Fibroblast of lung (primary cell): ENCODE measurements at places on chromosomes 3 and 15. TPM values are rescaled to one million over a fixed set of nuclear protein-coding genes. Genes with fewer than 3 reads are reported as not detected.
A peak's percentile ranks its signal among the peaks of the same experiment; 100 is the strongest.

The MKRN3 gene
- total RNA-seq = under 0.01 and 0.77 TPM in 2 replicates

DNA sequence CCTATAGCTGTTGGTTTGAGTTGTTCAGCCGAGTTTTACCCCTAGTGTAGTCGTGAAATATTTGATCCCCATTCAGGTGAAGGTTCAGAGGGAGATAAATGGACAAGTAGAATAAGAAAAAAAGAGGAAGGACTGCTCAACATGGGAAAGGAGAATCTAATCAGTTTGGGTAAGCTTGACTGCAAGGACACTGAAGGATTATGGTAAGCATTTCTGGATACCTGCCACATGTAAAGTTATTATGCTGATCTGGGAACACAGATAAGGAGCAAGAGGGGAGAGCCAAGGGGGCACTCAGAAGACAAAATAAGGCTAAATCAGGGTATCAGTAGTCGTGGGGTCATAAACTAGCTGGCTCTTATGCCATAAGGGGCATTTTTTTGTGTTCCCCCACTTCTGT lies 49.9 kb downstream of the TFG start:
- DNase-seq = no peak
- H3K4me3 ChIP-seq = no peak overlapping the region
- no peak overlapping the region for H3K27ac ChIP-seq
- H3K36me3 ChIP-seq = no peaks in the 10 kb centered on the region
- no peaks in the 10 kb centered on the region for H3K4me1 ChIP-seq
- H3K27me3 ChIP-seq = no peaks in the 10 kb centered on the region

GRCh38 chr15:35671981-35672380 lies 126.0 kb upstream of the DPH6 start:
- no peak overlapping the region for H3K27ac ChIP-seq
- DNase-seq = no peak
- peaks cover 6% of the 10 kb centered on the region for H3K4me1 ChIP-seq
- no peaks in the 10 kb centered on the region for H3K27me3 ChIP-seq
- H3K36me3 ChIP-seq = no peaks in the 10 kb centered on the region

The LRRIQ4 gene
- under 0.01 TPM in 1 of 2 replicates, not detected in the other for total RNA-seq

GRCh38 chr3:110568246-110568645 lies 503.4 kb upstream of the NECTIN3 start:
- H3K4me3 ChIP-seq = no peak overlapping the region
- H3K27me3 ChIP-seq = no peaks in the 10 kb centered on the region
- H3K4me1 ChIP-seq = no peaks in the 10 kb centered on the region
- H3K36me3 ChIP-seq = no peaks in the 10 kb centered on the region
- H3K27ac ChIP-seq = no peak overlapping the region
- peak; percentile 82 for DNase-seq

The AHSG gene
- total RNA-seq = not detected in 2 replicates

- H3K4me1 ChIP-seq = peaks cover 6% of the 10 kb centered on the region
- H3K4me3 ChIP-seq = no peak overlapping the region
- H3K27ac ChIP-seq = no peak overlapping the region
These were observed 147.8 kb upstream of the IL12A start for GRCh38 chr3:159840703-159841299.

DNA sequence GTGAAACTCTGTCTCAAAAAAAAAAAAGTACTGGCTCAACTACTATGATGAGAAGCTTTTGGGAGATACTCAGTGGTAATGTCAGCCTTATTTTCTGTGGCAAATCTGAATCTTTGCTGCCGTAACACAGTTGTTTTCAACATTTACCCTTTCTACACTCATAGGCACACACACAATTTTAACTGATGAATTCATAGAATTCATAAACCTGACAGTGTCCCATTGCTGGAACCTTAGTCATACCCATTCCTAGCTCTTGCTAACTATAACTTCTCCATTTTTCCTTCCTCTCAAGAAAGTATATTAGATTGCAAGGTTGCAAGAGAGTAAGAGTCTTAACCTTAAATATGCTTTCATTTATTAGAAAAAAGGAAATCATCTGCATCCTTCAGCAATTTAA lies 496.6 kb downstream of the FHIT start:
- H3K4me3 ChIP-seq = no peak overlapping the region
- no peaks in the 10 kb centered on the region for H3K4me1 ChIP-seq
- DNase-seq = peak; percentile 59
- H3K27me3 ChIP-seq = no peaks in the 10 kb centered on the region
- H3K36me3 ChIP-seq = no peaks in the 10 kb centered on the region

GRCh38 chr15:96648866-96649265 lies 318.4 kb downstream of the NR2F2 start:
- H3K4me1 ChIP-seq = no peaks in the 10 kb centered on the region
- H3K27me3 ChIP-seq = no peaks in the 10 kb centered on the region
- no peak for DNase-seq
- H3K4me3 ChIP-seq = no peak overlapping the region
- no peaks in the 10 kb centered on the region for H3K36me3 ChIP-seq

The FGF7 gene
- total RNA-seq = 488 and 527 TPM in 2 replicates

DNA sequence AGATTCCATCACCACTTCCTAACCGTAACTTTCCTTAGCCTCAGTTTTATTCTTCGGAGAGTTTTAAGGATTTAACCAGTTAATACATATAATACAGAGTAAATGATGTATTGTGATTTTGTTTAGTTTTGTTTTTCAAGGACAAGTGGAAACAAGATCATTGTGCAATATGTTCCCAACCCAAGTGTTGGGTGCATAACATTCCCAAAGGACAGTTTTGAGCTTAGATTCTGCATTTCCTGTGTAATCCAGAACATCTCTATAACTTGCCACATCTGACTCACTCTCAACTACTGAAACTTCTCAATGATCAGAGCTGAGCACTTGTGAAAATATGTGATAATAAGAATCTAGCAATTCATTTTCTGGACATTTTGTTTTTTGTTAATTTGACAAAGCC lies 466.1 kb upstream of the PPP2R3A start:
- no peak overlapping the region for H3K4me3 ChIP-seq
- no peaks in the 10 kb centered on the region for H3K4me1 ChIP-seq
- DNase-seq = no peak

The PAQR9 gene
- total RNA-seq = not detected in 2 replicates

DNA sequence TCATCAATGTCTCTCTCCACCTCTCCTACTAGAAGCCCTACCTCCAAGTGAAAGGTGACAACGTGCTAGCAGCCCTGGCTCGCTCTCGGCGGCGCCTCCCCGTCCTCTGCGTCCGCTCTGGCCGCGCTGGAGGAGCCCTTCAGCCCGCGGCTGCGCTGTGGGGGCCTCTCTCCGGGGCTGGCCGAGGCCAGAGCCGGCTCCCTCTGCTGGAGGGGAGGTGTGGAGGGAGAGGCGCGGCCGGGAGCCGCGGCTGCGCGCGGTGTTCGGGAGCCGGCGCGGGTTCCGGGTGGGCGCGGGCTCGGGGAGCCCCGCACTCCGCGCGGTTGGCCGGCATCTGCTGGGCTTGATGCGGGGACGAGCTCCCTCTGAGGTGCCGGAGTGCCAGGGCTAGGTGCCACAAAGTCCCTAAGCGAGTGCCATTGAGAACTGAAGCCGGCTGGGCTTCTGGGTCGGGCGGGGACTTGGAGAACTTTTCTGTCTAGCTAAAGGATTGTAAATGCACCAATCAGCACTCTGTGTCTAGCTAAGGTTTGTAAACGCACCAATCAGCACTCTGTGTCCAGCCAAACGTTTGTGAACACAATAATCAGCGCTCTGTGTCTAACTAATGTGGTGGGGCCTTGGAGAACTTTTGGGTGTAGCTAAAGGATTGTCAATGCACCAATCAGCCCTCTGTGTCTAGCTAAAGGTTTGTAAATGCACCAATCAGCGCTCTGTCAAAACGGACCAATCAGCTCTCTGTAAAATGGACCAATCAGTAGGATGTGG lies 84.8 kb upstream of the ARRDC4 start:
- no peaks in the 10 kb centered on the region for H3K36me3 ChIP-seq
- no peaks in the 10 kb centered on the region for H3K27me3 ChIP-seq
- DNase-seq = no peak
- no peaks in the 10 kb centered on the region for H3K4me1 ChIP-seq
- no peak overlapping the region for H3K4me3 ChIP-seq

The DUSP7 gene
- 5.4 and 5.6 TPM in 2 replicates for total RNA-seq

GRCh38 chr15:90929246-90930019 lies 2.9 kb downstream of the HDDC3 start:
- no peak for DNase-seq
- peak overlapping the region; percentile 68 for H3K27ac ChIP-seq
- H3K4me3 ChIP-seq = peak overlapping the region; percentile 71
- no peaks in the 10 kb centered on the region for H3K27me3 ChIP-seq
- peaks cover 8% of the 10 kb centered on the region for H3K4me1 ChIP-seq

The PAK6 gene
- total RNA-seq = under 0.01 TPM in 1 of 2 replicates, not detected in the other
